Mucosa of gallbladder (tissue), 1 donor: ENCODE measurements at places on chromosomes 6 and 20. TPM values are rescaled to one million over a fixed set of nuclear protein-coding genes. Genes with fewer than 3 reads are reported as not detected.

Gene GTSF1L
- total RNA-seq, result not detected

Gene TRMT6
- total RNA-seq, result 6.0 TPM

Gene STX7
- 94.5 TPM for total RNA-seq

Gene BCL2L1
- 191 TPM for total RNA-seq

Gene SEMG1
- 1.1 TPM for total RNA-seq

Gene FGD2
- total RNA-seq, result 20.5 TPM

Gene LAMA2
- 35.3 TPM for total RNA-seq

Gene HLA-DQA1
- total RNA-seq, result 38.8 TPM

GRCh38 chr6:151098166-151098565, 141.6 kb upstream of the AKAP12 start:
- DNase-seq, result no peak

- DNase-seq, result no peak
These were observed 1760.2 kb upstream of the DEFB115 start for GRCh38 chr20:29497261-29497671.

DNA sequence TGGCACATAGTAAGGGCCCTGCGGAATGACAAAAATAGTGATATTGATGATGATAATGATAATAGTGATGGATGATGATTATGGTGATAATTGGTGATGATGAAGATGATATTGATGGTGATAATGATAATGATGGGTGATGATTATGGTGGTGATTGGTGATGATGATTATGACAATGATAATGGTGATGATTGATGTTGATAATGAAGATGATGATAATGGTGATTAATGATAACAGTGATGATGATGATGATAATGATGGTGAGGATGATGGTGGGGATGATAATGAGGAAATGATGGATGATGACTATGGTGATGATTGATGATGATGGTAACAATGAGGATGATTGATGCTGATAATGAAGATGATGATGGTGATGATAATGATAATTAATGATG, 48.9 kb downstream of the EDN3 start:
- DNase-seq, result no peak

- no peak for DNase-seq
These were observed 906 bp upstream of the COL12A1 start for GRCh38 chr6:75206576-75207342.

DNA sequence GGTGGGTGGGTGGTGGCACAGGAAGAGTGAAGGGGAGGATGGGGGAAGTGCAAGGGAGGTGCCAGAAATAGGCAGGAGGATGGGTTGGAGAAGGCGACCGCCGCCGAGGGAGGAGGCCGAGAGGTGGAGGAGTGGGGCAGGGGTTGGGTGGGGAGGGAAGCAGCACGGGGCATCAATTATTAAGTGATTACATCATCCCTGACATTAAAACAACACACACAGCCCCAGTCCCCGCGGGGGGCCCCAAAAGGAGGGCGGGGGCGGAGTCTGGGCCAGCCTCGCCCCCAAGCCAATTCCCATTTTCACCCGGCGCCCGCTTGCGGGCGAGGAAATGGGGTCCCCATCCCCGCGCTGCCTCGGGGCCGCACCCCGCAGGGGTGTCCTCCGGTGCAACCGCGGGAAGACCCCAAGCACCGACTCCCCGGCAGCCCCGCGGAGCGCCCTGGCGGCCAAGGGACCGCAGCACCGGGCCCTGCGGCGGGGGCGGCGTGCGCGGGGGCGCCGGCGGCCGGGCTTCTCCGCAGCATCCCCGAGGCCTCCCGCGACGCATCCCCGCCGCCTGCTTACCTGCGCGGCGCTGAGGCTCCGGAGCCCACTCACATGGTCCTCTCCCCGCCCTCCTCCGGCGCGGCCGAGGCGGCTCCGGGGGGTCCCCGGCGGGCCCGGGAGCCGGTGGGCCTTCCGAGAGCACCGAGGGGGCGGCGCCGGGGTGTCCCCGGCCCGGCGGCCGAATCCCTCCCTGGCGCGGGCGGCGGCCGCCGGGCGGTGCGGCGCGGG, 663 bp downstream of the FYN start:
- DNase-seq, result peak; percentile 23

DNA sequence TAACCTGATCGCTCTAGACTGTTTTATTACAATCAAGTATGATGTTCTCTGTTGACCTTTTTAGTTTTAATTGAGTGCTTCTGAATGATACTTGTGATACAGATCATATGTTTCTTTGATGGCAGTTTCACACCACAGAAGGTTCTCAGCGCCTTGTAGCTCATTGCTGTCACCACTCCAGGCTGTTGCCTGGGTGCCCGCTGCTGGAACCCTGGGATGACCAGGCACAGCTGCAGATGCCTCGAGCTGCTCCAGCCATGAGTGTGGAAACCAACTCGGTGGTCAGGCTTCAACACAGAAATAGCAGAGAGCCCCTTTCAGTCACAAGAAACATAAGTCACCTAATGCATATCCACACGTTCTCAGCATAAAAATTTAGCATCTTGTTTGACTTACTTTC, 112.7 kb downstream of the RPP40 start:
- DNase-seq, result no peak

- no peak for DNase-seq
These were observed 47.2 kb downstream of the PTPRA start for GRCh38 chr20:2920473-2920872.

GRCh38 chr6:137995371-137995770, 111.8 kb downstream of the PERP start:
- no peak for DNase-seq

GRCh38 chr6:14738933-14739332, 506.9 kb upstream of the JARID2 start:
- DNase-seq, result no peak

- DNase-seq, result no peak
These were observed 29.4 kb downstream of the PHIP start for GRCh38 chr6:79048611-79049010.

DNA sequence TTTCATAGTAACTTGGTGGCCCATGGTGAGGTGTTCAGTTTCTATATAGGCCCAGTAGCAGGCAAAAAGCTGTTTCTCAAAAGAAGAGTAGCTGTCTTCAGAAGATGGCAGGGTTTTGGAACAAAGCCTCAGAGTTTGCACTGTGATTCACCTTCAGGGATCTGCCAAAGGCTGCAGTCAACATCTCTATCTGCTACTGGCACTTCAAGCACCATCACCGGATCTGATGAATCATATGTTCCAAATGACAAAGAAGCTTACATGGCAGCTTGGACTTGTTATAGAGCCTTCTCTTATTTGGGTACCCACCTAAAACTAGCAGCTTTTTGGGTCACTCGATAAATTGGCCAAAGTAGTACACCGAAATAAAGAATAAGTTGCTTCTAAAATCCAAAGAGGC, 39.5 kb downstream of the PKIB start:
- DNase-seq, result no peak

DNA sequence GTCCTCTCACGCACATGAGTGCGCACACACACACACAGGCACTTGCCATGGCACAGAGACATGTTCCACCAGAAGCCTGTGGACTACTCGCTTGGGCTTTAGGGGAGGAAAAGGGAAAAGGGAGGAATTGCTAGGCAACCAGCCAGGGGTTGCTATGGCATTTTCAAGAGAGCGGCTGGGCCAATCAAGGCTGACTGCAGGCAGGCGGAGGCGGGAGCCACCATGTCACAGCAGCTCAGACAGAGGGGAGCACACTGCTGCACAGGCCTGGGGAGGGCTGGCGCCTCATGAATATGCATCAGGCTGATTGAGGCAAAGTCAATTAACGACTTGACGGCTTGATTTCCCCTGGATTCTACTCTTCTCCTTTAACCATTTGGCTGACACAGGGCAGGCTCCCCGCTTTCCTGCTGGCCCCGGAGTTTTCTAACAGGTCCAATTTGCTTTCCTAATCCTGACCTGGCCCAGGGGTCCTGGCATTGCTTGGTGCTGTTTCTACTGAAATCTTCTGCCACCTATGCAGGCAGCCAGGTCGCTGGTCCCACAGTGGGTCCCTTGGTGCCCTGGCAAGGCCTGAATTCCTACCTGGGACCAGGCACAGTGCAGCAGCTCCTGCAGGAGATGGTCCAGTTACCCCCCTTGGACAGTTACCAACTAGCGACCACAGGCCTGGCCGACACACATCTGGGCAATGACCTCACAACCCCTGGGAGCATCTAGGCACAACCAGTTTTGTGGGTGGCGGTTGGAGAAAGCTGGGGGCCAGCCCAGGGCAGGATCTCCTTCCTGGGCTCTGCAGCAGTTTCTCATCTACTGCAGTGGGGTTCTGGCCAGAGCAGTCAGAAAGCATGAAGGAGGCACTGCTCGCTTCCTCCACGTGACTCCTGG, 52.1 kb downstream of the YTHDF1 start:
- DNase-seq, result no peak

GRCh38 chr6:161274898-161275297, 1.0 kb upstream of the AGPAT4 start:
- no peak for DNase-seq

DNA sequence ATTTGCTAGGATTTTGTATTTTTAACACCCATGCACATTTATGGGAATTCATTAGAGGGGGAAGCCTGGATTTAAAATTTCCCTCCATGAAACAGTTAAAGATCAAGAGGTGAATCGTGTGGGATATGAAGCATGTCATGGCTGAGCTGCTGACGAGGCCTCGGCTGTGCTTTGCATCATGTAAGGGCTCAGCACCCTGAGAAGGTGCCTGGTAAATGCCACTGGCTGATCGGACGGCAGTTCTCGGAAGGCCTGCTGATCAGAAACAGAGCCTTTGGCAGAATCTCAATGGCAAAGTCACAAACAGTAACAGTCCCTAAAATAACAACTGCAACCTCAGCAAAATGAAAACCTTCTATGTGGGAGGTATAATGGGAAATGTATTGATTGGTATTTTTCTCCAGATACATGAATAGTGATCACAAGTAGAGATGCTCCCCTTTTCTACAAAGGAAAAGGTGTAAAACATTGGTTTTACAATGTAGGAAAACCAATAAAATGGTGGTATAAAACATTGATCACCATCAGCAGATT, 53.0 kb upstream of the FUCA2 start:
- DNase-seq, result no peak

DNA sequence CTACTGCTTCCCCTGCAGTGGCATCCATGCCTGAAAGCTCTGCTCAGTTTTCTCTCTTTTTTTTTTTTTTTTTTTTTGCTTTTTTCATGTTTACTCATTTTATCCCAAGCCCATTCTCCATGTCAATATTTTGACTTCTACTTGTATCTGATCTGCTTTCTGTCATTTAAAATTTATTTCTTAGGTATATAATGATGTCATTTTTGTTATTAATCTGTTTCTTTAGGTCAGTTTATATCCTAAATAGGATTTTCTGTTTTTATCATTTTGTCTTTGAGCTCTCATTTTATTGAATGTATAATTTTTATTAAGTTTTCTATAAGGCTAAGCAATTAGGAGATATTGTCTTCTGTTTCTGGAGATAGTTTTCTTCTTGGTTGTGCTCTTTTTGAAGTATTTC, 138.5 kb upstream of the PMEPA1 start:
- no peak for DNase-seq

DNA sequence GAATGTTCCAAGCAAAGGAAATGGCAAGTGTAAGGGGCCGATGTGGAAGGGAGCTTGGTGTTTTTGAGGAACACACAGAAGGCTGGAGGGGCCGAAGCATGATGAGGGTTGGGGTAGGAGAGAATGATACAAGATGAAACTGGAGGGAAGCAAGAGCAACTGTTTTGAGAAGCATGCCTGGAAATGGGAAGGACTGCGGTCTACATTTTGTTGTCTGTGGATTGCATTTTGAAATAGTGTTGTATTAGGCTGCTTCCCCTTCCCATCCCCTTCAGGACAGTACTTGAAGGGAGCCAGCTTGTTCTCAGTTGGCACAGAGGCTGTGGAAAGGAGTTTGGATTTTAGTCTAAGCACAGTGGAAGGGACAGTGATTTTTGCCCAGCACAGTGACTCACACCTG, 2.2 kb downstream of the TM9SF4 start:
- no peak for DNase-seq

- DNase-seq, result peak; percentile 99
These were observed at the start of gene TCF19 for GRCh38 chr6:31158140-31158862. TSS of gene TCF19 (plus strand) at chr6:31158589. CDS start at chr6:31159470, 881 bp downstream.

DNA sequence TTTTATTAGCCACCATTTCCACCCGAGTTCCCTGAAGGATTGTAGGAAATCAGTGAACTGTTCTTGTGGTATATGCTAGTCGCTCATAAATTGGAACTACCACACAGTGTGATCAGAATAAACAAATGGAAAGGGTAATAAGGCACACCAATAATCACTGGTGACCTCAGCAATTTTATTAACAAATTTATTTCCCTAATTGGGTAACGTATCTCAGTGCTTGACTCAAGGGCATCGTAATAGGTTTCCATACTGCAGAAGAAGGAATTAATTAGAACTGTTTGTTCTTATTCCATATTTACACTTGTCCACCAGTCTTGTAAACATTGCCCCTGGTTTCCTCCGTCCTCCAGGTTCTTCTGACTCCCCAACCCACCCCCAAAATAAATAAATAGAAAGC, 10.0 kb upstream of the UQCC2 start:
- no peak for DNase-seq

GRCh38 chr20:25221592-25222460, 26.1 kb upstream of the PYGB start:
- no peak for DNase-seq

DNA sequence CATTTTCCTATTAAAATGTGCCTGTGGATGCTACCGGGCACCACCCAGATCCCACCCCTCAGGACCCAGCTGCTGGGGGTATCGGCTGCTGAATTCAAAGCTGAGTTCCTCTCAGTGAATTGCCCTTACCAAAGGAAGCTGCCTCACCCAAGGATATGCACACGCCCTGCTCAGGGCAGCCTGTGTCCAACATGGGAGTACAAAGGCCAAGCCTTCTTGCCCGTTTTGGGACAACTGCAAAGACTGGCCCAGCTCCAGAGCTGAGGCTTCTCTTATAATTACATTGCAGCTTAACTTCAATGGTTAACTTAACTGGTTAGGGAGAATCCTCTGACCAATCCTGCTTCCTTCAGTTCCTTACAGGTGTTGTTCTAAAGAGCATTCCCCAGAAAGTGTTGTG, 19.8 kb upstream of the FANCE start:
- DNase-seq, result no peak

DNA sequence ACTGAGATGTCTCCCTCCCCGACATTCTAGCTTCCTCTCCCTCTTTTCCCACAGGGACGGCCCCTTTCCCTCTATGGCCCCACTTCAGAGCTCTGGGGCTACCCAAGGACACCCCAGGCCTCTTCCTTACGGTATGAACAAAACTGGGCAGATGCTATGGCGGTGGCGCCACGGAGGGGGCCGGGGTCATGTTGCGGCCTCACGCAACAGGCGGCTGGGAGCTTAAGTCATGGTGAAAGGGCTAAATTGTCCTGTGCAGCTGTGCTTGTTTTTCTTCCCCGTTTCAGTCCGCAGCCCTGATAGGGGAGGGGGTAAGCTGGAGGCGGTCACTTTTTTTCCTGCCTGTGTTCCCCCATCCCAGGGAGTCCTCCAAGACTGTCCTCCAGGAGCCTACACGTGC, 17.6 kb upstream of the KIAA1755 start:
- DNase-seq, result no peak

- DNase-seq, result no peak
These were observed 20.1 kb upstream of the HELZ2 start for GRCh38 chr20:63594043-63594561.

GRCh38 chr20:35318502-35319157, 26.4 kb upstream of the FAM83C start:
- DNase-seq, result peak; percentile 88

GRCh38 chr6:23244300-23244699, 674.9 kb downstream of the HDGFL1 start:
- no peak for DNase-seq
